ENCODE measurements at places on chromosomes 16 and 17.
A peak's percentile ranks its signal among the peaks of the same experiment; 100 is the strongest.

- DNase-seq: no peak
These were observed 301.9 kb downstream of the SOX9 start for GRCh38 chr17:72422505-72423285.

DNA sequence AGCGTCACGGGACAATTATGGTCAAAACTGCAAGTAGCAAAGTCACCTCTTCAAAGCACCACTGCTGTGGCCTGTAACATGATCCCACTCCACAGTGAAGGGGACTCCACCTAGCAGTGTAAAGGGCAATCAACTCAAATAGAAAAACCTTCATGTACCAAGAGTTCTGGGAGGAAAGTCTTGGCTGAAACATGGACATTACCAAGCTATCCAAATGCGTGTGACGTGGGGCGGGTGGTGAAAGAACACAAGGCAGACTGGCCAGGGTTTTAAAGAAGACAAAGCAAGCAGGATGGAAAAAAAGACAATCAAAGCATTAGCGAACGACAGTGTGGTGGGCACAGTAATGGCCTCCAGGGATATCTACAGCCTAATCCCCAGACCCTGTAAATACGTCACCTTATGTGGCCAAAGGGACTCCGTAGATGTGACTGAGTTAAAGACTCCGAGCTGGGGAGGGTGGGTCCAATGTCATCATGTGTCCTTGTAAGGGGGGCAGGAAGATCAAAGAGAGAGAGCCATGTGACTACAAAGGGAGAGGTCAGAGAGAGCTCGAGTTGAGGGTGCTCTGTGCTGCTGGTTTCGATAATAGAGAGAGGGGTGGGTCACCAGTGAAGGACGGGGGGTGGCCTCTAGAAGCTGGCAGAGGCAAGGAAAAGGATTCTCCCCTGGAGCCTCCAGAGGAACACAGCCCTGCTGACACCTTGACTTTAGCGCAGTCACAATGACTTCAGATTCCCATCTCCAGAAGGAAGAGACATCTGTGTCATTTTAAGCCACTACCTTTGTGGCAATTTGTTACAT, 6.0 kb downstream of the HSDL1 start:
- no peak for DNase-seq

DNA sequence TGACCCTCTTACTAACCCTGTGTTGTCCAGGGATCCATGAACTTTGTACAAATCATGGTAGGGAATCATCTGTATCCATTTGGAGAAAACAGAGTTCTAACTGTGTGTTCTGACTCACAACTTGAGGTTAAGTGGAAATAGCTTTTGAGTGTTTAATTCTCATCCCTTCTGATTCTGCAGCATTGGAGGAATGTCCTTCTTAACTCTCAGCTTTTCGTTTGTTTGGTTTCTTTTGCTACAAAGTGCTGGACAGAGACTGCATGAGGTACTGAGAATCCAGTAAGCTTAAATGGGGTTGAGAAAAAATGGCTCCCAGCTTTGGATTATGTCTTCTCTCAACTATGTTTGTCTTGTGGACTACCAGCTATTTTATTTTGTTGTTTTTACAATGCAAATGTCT, 352.1 kb upstream of the KIF2B start:
- no peak for DNase-seq

DNA sequence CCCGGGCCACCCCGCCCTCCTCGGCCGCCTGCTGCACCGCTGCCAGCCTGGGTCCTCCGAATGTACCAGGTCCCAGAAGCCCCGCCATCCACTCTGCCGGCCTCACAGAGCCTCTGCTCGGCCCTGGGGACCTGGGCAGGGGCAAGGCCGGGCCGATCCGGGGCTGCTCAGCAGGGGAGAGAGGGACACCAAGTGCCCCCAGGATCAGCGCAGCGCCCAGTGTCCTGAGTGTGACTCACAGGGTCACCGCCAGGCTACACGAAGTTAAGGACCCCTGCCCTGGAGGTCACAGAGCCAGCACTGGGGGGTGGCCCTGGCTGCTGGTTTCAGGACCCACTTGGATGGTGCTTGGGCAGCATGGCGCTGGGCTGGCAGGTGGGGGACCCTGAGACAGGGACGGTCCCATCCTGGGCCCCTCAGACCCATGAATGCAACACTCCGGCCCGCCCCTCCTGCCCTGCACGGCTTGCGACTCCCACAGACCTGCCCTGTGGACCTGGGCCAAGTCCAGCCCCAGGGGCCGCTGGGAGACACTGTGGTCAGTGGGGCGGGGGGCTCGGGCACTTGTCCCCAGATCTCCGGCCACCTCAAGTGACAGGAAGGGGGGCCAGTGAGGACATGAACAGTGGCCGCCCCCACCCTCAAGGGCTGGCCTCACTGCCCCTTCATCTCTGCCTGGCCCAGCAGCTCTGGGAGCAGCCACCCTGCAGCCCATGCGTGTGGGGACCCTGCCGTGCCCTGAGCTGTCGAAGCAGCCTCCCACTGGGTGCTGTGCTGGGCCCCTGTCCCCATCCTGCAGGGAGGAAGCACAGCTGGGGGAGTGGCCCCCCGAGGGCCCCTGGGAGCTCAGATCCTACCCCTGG, 23.2 kb upstream of the SSTR5 start:
- DNase-seq: no peak

DNA sequence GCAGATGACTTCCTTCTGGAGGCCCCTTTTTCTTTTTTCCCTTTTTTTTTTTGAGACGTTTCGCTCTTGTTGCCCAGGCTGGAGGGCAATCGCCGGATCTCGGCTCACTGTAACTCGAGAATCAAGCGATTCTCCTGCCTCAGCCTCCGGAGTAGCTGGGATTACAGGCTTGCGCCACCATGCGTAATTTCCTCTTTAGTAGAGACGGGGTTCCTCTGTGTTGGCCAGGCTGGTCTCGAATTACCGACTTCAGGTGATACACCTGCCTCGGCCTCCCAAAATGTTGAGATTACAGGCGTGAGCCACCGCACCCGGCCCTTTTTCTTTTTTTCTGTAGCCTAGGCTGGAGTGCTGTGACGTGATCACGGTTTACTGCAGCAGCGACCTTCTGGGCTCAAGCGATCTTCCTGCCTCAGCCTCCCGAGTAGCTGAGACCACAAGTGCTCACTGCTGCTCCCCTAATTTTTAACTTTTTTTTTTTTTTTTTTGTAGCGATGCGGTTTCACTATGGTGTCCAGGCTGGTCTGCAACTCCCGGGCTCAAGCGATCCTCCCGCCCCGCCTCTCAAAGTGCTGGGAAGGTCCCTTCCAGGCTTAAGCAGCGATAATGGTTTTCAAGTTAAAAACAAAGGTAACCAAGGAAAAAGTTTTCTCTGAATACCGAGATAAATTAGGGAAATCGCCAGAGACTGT, 956 bp upstream of the IST1 start:
- DNase-seq: peak; percentile 75

DNA sequence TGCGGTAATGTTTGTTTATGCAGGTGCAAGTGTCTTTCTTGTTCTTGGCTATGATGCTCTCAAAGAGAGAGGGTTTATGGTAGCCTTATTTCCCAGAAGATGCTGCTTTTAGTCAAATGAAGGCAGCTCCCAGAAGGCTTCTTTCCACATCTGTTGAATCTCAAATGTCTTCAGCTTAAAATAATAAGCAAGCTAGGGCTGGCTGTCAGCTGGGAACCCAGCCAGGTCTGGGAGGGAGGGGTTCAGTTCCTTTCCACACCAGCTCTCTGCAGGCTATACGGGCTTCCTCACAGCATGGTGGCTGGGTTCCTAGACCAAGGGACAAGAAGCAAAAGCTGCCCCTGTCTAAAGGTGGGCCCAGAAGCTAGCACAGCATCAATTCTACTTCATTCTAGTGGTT, 47.4 kb upstream of the ATF7IP2 start:
- peak; percentile 22 for DNase-seq

DNA sequence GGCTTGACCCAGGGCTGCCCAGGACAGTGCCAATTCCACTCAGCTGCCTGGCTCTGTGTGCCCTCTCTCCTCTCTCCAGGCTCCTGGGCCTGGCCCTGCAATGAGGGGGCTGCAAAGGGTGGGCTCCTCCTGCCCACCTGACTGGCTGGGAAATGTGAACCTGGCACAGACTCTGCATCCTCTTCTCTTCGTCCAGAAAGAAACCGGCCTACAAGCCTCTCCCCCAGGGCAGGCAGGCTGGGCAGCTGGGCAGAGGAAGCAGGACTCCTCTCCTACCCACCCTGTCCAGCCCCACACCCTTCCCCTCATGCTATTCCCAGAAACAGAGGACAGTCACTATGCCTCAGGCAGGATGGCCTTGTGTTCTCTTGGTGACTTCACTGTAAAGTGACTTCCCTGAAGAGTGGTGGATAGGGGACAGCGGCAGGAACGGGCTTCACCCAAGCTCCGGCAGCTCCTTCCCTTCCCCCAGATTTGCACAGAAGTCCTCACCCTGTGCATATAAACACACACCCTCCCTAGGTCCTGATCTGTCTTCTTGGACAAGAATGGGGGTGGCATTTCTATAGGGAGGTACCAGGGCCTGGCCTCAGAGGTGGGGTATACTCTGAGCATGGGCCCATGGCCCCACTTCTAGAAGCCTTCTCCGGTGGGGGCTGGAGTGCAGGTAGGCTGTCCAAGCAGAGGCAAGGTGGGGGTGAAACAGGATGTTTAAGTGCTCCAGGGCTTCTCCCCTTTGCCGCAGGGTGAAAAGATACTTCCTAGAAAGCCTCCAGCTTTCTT, 4.9 kb upstream of the STAT5A start:
- DNase-seq: peak; percentile 37

- DNase-seq: no peak
These were observed 66.9 kb downstream of the PLXDC1 start for GRCh38 chr17:39084558-39084957.

GRCh38 chr16:84782846-84783245, 36.9 kb upstream of the CRISPLD2 start:
- DNase-seq: no peak

DNA sequence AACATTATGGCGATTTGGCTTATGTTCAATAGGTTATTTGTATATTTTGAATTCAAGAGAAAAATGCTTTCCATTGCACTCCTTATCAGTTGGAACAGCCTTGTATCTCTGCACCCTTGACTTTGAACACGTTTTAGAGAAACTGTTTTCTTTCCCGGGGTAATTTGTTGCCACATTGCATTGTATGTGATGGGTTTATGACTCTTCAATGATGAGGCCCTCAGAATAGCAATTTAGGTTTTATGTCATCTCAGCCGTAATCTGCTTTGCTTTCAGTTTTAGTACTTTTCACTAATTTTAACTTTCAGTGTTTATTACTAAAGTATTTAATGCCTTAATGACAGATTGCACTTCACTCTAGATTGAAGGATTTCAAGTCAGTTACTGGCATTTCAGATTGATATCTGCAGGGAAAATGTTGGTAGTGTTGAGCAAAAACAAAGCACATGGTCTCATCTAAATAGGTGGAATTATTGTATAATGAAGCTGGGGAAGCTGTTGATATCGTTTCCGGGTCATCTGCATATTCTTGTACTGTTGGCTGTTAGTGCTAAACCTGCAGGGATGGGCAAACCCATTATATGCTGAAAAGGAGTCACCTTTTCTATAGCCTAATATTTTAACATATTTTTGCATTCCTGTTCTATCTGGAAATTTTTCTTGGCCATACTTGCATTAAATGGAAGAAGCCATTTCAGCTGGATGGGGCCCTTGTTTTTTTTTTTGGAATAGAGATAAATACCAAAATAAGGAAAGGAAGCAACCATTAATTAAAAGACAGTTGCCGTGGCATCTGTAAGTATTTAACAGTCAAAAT, 2.0 kb downstream of the LUC7L3 start:
- no peak for DNase-seq

GRCh38 chr17:8222380-8222629, 11.9 kb upstream of the AURKB start:
- no peak for DNase-seq

- no peak for DNase-seq
These were observed 25.1 kb downstream of the CD300LG start for GRCh38 chr17:43871946-43872690.

DNA sequence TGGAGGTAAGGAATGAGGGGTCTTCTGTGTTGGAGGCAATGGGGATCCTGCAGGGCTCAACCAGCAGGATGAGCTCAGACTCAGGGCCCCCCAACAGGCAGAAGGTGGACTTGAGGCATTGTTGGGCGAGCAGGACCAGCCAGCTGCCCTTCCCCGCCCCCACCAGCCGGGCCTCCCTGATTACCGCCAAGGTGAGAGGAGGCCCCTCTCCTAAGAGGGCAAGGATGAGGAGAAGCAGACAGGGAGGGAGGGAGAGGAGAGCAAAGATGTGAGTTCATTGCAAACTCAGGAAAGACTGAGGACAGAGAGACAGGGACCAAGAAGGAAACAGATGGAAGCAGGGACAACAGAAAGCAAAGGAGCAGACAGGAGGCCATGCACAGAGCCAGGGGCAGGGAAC, 272.8 kb upstream of the XYLT1 start:
- DNase-seq: no peak
